Chondrocyte (in vitro differentiated cells): ENCODE measurements at places on chromosomes 4 and X. TPM values are rescaled to one million over a fixed set of nuclear protein-coding genes. Genes with fewer than 3 reads are reported as not detected.

The PRSS48 gene
- not detected in 3 replicates for total RNA-seq

The ODAPH gene
- total RNA-seq, result not detected in 3 replicates

The CTAG2 gene
- total RNA-seq, result not detected in 3 replicates

The MAGEA2B gene
- not detected in 3 replicates for total RNA-seq

The TLL1 gene
- 2.1 to 16.7 TPM (median 3.4 TPM) in 3 replicates for total RNA-seq

The BEND2 gene
- total RNA-seq, result not detected in 3 replicates

The P2RY8 gene
- total RNA-seq, result not detected in 3 replicates

The LRRC66 gene
- 0.57 to 1.5 TPM (median 0.77 TPM) in 3 replicates for total RNA-seq

The XG gene
- 0.97 TPM in 1 of 3 replicates, not detected in the others for total RNA-seq

The ADH4 gene
- not detected in 3 replicates for total RNA-seq

The USP27X gene
- total RNA-seq, result 2.8 to 3.4 TPM (median 3.2 TPM) in 3 replicates

The PPP4R3C gene
- not detected in 3 replicates for total RNA-seq

The GYG2 gene
- 11.7 to 14.1 TPM (median 12.1 TPM) in 3 replicates for total RNA-seq

The CORIN gene
- total RNA-seq, result 1.9 to 4.4 TPM (median 2.1 TPM) in 3 replicates

The BGN gene
- 1,195 to 2,668 TPM (median 2,632 TPM) in 3 replicates for total RNA-seq

The PAGE2 gene
- not detected in 3 replicates for total RNA-seq

The CPLX1 gene
- total RNA-seq, result not detected in 3 replicates

The FRG2 gene
- not detected in 3 replicates for total RNA-seq

The UGT2B17 gene
- not detected in 3 replicates for total RNA-seq

The CAMK2D gene
- 69.2 to 76.8 TPM (median 73.7 TPM) in 3 replicates for total RNA-seq

The CXorf58 gene
- total RNA-seq, result 0.30 TPM in 1 of 3 replicates, not detected in the others

The SSX3 gene
- total RNA-seq, result not detected in 3 replicates

The STPG2 gene
- 0.12 to 0.77 TPM in 2 of 3 replicates, not detected in the other for total RNA-seq

The XK gene
- 0.07 TPM in 1 of 3 replicates, not detected in the others for total RNA-seq

The HMX1 gene
- total RNA-seq, result 3.7 TPM in 1 of 3 replicates, not detected in the others

The DCLK2 gene
- 17.7 to 20.0 TPM (median 18.7 TPM) in 3 replicates for total RNA-seq

The GPRASP2 gene
- total RNA-seq, result 10.7 to 11.5 TPM (median 11.0 TPM) in 3 replicates

The ADAM29 gene
- total RNA-seq, result not detected in 3 replicates

The SPINK2 gene
- total RNA-seq, result not detected in 3 replicates

The P2RY4 gene
- not detected in 3 replicates for total RNA-seq

The GLOD5 gene
- total RNA-seq, result not detected in 3 replicates

The GPM6B gene
- total RNA-seq, result 6.4 to 31.7 TPM (median 28.8 TPM) in 3 replicates

The FGD1 gene
- 21.0 to 26.4 TPM (median 21.4 TPM) in 3 replicates for total RNA-seq

The GPRASP3 gene
- total RNA-seq, result 2.5 to 3.8 TPM (median 3.2 TPM) in 3 replicates

The STK32B gene
- total RNA-seq, result 13.1 to 14.7 TPM (median 14.2 TPM) in 3 replicates

The FREM3 gene
- total RNA-seq, result not detected in 3 replicates

The NSG1 gene
- total RNA-seq, result 0.42 TPM in 1 of 3 replicates, not detected in the others

The RAB40A gene
- total RNA-seq, result 0.41 to 0.56 TPM (median 0.45 TPM) in 3 replicates

The GPRASP1 gene
- total RNA-seq, result 2.1 to 3.6 TPM (median 2.2 TPM) in 3 replicates

The MAGEB2 gene
- not detected in 3 replicates for total RNA-seq

The GJB1 gene
- total RNA-seq, result not detected in 3 replicates

The OCIAD1 gene
- total RNA-seq, result 119 to 132 TPM (median 120 TPM) in 3 replicates

The CT45A5 gene
- total RNA-seq, result not detected in 3 replicates

The HPGDS gene
- total RNA-seq, result not detected in 3 replicates

The GABRQ gene
- total RNA-seq, result not detected in 3 replicates

The PNCK gene
- 3.2 to 3.8 TPM (median 3.5 TPM) in 3 replicates for total RNA-seq

The HOPX gene
- total RNA-seq, result 2.0 to 2.7 TPM in 2 of 3 replicates, not detected in the other

The SMR3B gene
- not detected in 3 replicates for total RNA-seq

The TMSB15A gene
- 1.1 to 4.6 TPM (median 4.4 TPM) in 3 replicates for total RNA-seq

The PCSK1N gene
- 58.7 to 74.2 TPM (median 69.2 TPM) in 3 replicates for total RNA-seq

The C4orf50 gene
- not detected in 3 replicates for total RNA-seq

The C4orf51 gene
- not detected in 3 replicates for total RNA-seq

The TRIM60 gene
- total RNA-seq, result not detected in 3 replicates

The RPS6KA6 gene
- total RNA-seq, result 2.4 to 2.7 TPM (median 2.5 TPM) in 3 replicates

The LONRF3 gene
- 0.07 to 0.10 TPM in 2 of 3 replicates, not detected in the other for total RNA-seq

The ARMCX1 gene
- 36.0 to 46.1 TPM (median 36.7 TPM) in 3 replicates for total RNA-seq

The IL21 gene
- total RNA-seq, result not detected in 3 replicates

The PIM2 gene
- total RNA-seq, result 4.3 to 5.1 TPM (median 4.6 TPM) in 3 replicates

The MAGEC2 gene
- not detected in 3 replicates for total RNA-seq
